ENCODE measurements at places on chromosomes 5 and 9.

- DNase-seq, result no peak
Measured at GRCh38 chr9:126204197-126204596, 122.4 kb upstream of the MVB12B start.

- DNase-seq, result no peak
Measured at GRCh38 chr5:1511048-1511447, 12.7 kb downstream of the LPCAT1 start.

GRCh38 chr9:124595743-124596142, 88.5 kb upstream of the NR5A1 start:
- no peak for DNase-seq

DNA sequence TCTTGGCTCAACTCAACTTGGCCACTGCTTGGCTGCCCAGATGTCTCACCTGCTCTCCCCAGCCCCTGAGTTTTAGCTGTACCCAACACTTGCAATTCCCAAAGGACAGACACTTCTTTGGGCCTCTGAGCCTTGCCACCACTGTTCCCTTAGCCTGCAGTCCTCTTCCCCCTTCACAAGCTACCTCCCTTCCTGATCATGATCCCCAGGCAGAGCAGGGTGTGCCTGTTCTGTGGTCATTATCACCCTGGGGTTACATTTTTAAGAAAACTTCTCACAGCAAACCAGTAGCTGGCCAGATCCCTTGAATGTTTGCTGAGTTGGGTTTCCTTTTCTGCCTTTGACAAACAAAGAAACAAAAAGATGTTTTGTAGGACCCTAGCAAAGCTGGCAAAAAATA, 87.5 kb upstream of the PRRC1 start:
- DNase-seq, result no peak

GRCh38 chr9:132485393-132485792, 75.4 kb downstream of the CFAP77 start:
- DNase-seq, result no peak

DNA sequence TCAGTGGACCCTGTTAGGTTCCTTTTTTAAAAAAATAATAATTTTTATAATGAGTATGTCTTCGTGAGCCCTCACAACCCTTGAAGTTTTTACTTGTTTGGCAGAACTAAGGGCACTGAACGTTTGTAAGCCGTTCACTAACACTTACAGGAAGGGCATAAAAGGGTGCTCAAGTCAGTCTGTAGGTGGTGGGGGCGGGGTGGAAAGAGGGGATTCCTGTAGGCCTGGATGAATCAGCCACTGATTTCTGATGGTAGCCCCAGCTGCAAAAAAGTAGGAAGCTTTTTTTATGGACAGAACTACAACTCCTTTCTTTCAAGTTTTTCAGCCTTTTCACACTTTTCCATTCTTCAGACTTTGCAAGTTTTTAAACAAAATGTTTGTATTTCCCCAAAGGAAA, 35.8 kb downstream of the PIK3R1 start:
- DNase-seq, result peak; percentile 18

- DNase-seq, result peak; percentile 67
Measured at GRCh38 chr5:169581580-169582227, 1.9 kb upstream of the SPDL1 start.

DNA sequence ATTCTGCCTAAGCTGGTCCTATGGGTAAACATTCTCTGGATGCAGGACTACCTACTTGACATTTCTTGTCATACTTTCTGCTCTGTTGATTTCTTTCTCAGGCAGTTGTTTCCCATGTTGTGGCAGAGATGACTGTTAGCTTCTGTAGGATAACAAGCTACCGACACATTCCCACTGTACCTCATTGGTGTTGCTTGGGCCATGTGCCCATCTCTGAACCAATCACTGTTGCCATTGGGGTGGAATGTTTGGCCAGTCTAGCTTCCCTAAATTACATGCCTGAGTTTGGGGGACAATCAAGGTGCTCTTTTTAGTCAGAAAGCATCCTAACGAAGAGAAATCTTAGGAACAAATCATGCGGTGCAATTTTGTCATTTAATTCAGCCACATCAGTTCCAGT, 212.0 kb downstream of the KDM4C start:
- no peak for DNase-seq

GRCh38 chr9:70111641-70112236, 68.1 kb downstream of the MAMDC2 start:
- no peak for DNase-seq

GRCh38 chr5:65068410-65068809, 299.7 kb downstream of the CWC27 start:
- no peak for DNase-seq

DNA sequence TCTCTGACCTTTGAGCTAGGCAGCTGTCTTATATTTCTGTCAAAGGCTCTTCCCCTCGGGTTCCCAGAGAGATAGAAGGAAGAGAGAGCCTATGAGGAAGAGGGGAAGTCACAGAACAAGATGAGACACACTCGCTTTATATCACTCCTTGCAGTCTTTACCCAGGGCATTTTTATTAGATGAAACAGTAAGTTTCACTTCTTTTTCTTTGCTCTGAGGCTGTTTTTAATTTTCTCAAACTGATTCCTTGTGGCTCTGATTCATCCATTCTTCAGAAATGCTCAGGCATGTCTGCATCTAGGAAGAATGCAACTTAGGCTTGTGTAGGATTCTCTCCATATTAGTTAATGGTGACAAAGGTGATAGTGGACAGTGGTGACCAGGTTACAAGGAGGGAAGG, 132.9 kb upstream of the CHD1 start:
- peak; percentile 9 for DNase-seq

GRCh38 chr9:76419782-76420380, 25.7 kb upstream of the RFK start:
- DNase-seq, result no peak

DNA sequence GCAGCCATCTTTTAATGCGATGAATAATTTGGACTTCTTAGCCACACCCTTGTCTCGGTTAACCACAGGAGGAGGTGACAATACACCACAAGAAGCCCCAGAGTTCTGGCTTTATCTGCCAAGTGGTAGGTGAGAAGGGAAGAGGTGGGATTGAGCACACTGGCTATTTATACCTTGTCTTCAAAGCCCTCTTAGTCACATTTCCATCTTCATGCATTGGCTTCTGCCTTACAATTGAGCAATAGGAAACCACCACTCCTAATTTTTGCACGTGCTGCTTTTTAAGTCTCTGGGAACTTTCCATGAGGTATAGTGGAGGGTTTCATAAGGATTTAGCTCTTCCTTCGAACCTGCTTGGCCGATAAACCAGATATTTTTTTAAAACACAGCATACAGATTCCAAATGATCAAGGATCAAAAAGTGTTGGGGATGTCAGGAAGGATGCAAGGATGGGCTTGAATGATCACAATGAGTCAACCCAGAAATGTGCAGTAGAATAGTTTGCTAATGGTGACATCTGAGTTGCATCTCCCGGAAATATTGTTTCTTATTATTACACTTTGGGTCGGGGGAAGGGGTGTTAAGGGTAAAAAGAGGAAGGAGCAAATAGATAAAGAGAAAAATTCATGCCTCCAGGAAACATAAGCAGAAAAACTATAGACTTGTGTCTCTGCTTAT, 25.5 kb downstream of the PLAC8L1 start:
- peak; percentile 66 for DNase-seq

DNA sequence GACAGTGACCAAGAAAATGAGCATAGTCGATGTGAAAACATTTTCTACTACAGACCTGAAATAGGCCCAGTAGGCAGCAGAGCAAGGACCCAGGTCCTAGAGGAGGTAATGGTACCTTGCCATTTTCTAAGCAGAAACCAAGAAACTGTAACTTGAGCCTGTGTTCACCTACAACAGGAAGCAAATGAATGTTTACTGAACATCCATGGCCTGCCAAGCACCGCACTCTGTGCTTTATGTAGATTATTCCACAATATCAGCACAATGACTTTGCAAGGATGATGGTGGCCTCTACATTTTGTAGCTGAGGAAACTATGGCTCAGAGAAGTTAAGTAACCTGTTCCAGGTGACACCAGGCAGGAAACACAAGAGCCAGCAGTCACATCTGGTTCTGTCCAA, 215.3 kb downstream of the SPOCK1 start:
- DNase-seq, result no peak

GRCh38 chr5:133214153-133214820, 162.5 kb downstream of the HSPA4 start:
- no peak for DNase-seq

DNA sequence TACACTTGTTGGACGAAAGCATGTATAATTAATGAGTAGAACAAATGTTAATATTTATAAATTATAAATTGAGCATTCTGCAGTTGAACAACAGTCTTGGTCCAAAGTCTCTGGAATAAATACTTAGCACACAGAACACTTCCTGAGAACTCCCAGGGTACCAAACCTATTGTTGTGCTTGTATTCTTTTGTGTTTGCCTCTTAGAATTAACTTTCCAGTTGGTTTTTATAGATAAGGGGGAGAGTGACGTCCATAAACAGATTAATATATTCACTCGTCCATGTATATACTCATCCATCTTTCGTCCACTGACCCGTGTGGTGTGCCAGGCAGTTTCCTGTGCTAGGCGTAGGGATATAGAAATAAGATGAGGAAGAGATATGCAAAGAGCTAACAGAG, 62.3 kb upstream of the TGFBR1 start:
- DNase-seq, result no peak

- peak; percentile 77 for DNase-seq
Measured at GRCh38 chr5:114412510-114413171, 50.8 kb downstream of the KCNN2 start.

GRCh38 chr5:172417130-172417841, 37.0 kb downstream of the SH3PXD2B start:
- DNase-seq, result no peak

DNA sequence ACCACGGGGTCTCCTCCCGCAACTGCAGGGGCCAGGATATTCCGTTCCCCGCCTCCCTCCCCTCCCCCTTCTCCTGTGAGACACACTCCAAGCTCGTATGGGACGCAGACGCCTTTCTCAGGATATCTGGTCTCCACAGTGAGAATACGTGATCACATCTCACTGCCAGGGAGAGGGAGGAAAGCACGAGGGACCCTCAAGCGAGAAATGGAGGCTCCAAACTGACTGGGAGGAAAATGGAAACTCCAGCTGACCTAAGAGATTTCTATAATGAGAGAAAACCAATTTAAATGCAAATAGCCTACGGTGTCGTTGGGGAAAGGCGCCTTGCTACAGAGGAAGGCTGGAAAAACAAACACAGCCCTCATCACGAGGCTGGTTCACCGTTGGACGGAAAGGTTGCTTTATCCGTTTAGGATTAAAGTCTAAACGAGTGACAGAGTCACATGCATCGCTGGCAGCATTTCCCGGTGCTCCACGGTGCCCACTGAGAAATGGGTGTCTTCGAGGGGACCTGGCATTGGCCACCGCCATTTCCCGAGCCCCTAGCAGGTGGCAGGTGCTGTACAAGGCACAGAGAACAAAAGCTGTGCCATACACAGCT, 116.9 kb upstream of the CPEB4 start:
- DNase-seq, result no peak

DNA sequence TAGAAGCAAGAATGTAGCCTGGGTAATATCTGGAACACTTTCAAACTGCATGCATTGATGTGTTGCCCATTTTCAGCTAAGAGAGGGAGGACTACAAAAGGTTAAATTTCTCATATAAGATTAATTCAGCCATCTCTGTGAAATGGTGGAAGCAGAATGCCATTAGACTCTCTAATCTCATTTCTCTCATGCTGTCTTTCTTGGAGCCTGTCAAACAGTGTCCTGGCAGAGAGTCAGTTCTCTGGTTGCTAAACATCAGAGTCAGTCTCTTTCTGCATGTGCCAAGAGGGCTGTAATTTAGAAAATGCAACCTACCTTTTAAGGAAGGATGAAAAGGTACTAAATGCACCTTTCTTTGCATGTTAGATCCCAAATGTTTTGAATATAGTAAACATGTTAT, 910 bp upstream of the GARNL3 start:
- no peak for DNase-seq

DNA sequence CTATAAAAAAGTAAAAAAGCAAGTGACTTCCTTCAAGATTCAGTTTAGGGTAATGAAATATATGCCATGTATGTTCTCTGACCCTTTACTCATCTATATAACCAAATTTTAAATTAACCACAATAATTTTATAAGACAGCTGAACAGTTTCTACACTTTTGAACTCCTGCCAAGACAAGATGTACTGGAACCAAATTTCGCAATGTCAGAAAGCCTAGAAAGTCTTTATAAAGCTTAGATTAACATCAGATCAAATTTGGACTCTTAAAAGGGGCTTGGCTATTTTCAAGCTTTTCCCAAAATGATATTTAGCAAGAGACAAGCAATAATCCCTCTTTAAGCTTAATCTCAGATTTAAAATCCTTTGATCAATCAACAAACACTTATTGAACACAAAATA, 362.6 kb downstream of the PTPRD start:
- DNase-seq, result no peak

DNA sequence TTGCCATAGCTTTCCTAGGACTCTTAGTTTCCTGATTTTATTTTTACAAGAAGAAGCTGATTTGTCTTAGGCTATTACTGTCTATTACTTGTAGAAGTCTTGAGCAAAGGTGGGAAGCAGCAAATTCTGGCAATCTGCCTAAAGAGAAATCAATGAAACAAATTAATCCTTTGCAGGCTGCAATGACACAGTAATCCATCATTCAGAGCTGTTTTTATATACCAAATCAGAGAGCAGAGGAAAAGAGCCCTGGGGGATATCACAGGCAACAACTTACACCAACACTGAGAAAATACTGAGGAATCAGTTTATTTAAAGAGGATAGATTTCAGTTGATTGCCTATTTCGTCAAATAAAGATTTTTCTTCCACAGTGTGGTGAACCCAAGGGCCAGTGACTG, 13.6 kb downstream of the NR2F1-AS1 start:
- DNase-seq, result no peak

DNA sequence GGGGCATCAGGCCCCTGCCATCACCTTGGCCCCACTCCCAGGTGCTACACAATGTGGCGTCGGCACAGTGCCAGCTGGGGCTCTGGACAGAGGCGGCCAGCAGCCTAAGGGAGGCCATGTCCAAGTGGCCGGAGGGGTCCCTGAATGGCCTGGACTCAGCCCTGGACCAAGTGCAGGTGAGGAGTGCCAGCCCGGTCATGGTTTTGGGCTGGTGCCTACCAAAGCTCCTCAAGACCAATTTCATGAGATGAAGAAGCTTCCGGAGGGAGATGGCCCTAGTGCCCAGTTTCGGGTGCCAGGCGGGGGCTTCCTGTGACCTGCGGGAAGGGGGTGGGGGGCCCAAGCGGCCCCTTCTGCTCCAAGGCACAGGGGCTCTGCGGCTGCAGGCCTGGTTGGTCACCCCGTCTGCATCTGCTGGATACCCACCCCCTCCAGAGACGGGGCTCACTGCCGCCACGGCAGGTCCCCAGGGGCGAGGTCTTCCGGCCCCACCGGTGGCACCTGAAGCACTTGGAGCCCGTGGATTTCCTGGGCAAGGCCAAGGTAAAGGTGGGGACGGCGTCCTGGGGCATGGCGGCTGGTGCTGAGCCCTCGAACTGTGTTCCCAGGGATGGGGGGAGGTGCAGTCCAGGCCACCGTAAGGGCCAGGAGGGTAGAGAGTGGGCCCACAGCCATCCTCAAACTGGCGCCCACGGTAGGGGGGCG, 5.8 kb downstream of the NOXA1 start:
- no peak for DNase-seq

All from NB4 (cell line).